ENCODE measurements at places on chromosomes 2 and 18.

DNA sequence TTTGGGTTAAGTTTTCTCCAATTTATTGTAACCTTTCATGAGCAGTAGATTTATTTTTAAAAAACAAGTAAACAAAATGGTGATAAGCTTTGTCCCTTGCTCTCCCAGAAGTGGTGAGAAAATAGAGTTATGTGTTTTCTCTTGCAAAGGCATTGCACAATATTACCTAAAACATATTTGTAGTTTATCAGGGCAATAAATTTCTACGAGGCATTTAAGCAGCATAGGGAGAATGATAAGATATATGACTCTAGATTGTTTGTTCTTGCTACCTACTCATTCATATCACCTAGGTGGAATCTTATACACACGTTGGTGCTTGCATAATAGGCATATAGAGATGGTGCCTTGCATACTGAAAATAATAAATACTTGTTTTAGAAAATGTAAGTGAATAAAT, 201.7 kb downstream of the MYO1B start:
- DNase-seq: peak; percentile 25

DNA sequence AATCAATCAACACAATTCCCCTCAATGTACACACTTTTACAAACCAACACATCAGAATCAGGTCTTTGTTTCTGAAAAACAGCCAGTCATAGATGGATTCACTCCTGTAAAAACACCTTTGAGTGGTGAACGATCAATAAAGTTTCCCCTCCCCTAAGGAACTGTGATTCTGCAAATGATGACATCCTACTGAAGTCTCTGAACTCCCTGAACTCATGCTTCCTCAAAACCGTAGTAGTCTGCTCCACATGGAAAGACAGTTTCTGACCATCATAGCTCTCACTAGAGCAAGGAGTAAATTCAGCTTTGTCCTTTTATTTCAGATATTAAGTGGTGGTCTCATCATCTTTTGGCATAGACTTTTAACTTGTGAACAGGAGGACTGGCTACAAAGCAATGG, 43.5 kb upstream of the ACTR3 start:
- no peak for DNase-seq

DNA sequence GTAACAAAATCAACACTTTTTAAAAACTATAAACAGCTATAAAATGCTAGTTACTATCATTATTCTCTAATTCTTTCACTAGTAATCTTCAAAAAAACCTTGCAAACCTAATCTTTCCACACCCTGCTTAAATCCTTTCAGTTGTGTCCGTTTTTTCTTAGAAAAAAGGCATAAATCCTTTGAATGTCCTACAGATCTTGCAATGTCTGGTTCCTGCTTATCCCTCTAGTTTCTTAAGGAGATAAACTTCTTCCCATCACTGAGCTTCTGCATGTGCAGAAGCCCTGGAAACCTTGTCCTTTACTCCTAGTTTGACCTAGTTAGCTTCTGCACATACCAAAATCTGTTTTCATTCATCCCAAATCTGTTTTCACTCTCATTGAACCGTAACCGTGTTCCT, 1.3 kb upstream of the PNO1 start:
- peak; percentile 5 for DNase-seq

GRCh38 chr2:108436976-108437375, 12.0 kb upstream of the GCC2 start:
- no peak for DNase-seq

DNA sequence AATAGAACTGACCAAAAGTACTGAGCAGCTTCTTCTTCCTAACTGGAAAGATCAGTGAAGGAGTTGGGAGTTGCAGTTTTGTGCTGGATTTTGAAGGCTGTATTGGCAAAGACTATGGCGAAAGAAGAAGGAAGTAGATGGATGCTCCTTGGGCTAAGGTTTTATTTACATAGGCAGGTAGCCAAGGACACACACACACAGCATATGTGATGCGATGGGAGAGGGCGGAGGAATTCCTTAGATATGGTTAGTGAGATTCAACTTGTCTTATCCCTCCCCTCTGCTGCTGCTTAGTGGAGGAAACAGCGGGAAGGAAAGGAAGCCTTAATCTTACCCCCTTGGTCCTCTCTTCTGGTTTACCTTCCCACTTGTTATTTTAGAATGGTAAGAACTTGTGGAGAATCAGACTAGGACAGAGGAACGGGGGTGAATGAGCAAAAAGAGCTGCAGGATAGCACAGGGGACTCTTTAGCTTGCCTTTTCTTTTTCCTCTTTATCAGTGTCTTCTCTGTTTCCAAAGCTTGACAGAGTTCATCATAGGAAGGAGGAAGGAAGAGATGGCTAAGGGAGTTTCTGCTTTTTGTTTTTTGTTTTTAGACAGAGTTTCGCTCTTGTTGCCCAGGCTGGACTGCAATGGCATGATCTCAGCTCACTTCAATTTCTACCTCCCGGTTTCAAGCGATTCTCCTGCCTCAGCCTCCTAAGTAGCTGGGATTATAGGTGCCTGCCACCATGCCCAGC, 87.9 kb downstream of the OSBPL6 start:
- peak; percentile 14 for DNase-seq

All from umbilical cord (tissue), 2 donors.